ENCODE measurements at places on chromosomes 2 and 18. TPM values are rescaled to one million over a fixed set of nuclear protein-coding genes. Genes with fewer than 3 reads are reported as not detected.
A peak's percentile ranks its signal among the peaks of the same experiment; 100 is the strongest.

The RBM44 gene
- 0.63 TPM for total RNA-seq

The DSG4 gene
- total RNA-seq: not detected

The IL18RAP gene
- 0.42 TPM for total RNA-seq

The SPDYA gene
- 0.33 TPM for total RNA-seq

The SLC5A7 gene
- total RNA-seq: 3.0 TPM

The ZC3H8 gene
- 4.4 TPM for total RNA-seq

The ATP6V1B1 gene
- not detected for total RNA-seq

The RFTN2 gene
- 5.0 TPM for total RNA-seq

The MROH2A gene
- not detected for total RNA-seq

The ALS2 gene
- 14.7 TPM for total RNA-seq

DNA sequence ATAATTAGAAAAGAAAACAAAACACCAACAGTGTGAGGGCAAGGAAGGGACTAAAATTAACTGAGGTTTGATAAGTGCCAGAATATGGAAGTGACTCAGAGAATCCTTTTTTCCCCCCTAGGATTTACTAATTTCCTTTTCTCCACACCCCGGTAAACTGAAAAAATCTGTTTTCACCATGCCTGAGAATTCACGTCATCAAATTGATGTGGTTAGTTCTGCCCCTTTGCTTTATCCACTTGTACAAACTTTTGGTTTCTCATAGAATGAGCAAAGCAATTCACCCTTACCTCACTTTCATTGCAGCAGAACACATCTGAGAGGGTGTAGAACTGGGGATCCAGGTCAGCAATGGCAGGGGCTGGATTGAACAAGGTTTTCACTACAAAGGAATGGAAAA lies 57.8 kb downstream of the RBKS start:
- H3K4me3 ChIP-seq: no peak overlapping the region
- DNase-seq: no peak

DNA sequence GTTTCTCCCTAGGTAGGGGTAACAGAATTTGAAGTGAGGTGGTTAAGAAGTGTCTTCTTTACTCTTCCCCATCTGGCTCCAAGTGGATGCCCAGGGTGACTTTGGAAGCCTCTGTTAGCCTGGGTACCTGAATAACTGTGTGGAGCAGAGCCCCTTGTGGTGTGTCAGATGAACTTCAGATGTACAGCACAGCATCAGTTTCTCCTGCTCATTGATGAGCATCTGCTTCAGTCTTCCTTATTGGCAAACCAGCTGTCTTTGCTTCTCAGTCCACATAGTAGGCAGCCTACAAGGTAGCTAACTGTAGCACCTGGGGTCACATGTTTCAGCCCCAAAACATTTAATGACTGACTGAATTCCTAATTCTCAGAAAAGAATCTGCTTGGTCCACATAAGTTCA lies 56.2 kb upstream of the ATP8B1 start:
- H3K4me3 ChIP-seq: no peak overlapping the region
- no peaks in the 10 kb centered on the region for H3K27me3 ChIP-seq
- H3K36me3 ChIP-seq: no peaks in the 10 kb centered on the region

- H3K36me3 ChIP-seq: no peaks in the 10 kb centered on the region
- H3K4me1 ChIP-seq: peaks cover 26% of the 10 kb centered on the region
- DNase-seq: no peak
- peak within 1 kb of the TSS; percentile 61 for H3K4me3 ChIP-seq
- peak within 1 kb of the TSS; percentile 76 for H3K27ac ChIP-seq
Measured at GRCh38 chr2:173354582-173355131, at the start of gene CDCA7. Gene CDCA7 (plus strand): TSS chr2:173354872. CDS start chr2:173354964, 92 bp downstream.

GRCh38 chr2:119282996-119283511 lies 59.4 kb downstream of the STEAP3 start:
- H3K4me1 ChIP-seq: peaks cover 4% of the 10 kb centered on the region
- peak overlapping the region; percentile 16 for H3K27ac ChIP-seq
- peak; percentile 90 for DNase-seq
- H3K4me3 ChIP-seq: no peak overlapping the region

- no peaks in the 10 kb centered on the region for H3K4me1 ChIP-seq
- no peaks in the 10 kb centered on the region for H3K36me3 ChIP-seq
- no peaks in the 10 kb centered on the region for H3K27me3 ChIP-seq
- DNase-seq: no peak
Measured at GRCh38 chr2:182047544-182047943, 61.9 kb downstream of the PPP1R1C start.

GRCh38 chr18:59623456-59624368 lies 73.5 kb downstream of the CCBE1 start:
- H3K27ac ChIP-seq: peak overlapping the region; percentile 53
- no peak overlapping the region for H3K4me3 ChIP-seq
- no peaks in the 10 kb centered on the region for H3K36me3 ChIP-seq
- peaks cover 16% of the 10 kb centered on the region for H3K4me1 ChIP-seq
- no peaks in the 10 kb centered on the region for H3K27me3 ChIP-seq

- H3K27ac ChIP-seq: no peak overlapping the region
- H3K36me3 ChIP-seq: no peaks in the 10 kb centered on the region
- no peak overlapping the region for H3K4me3 ChIP-seq
- no peak for DNase-seq
- H3K27me3 ChIP-seq: no peaks in the 10 kb centered on the region
- H3K4me1 ChIP-seq: peaks cover 47% of the 10 kb centered on the region
Measured at GRCh38 chr2:11325961-11326676, 18.3 kb downstream of the ROCK2 start.

DNA sequence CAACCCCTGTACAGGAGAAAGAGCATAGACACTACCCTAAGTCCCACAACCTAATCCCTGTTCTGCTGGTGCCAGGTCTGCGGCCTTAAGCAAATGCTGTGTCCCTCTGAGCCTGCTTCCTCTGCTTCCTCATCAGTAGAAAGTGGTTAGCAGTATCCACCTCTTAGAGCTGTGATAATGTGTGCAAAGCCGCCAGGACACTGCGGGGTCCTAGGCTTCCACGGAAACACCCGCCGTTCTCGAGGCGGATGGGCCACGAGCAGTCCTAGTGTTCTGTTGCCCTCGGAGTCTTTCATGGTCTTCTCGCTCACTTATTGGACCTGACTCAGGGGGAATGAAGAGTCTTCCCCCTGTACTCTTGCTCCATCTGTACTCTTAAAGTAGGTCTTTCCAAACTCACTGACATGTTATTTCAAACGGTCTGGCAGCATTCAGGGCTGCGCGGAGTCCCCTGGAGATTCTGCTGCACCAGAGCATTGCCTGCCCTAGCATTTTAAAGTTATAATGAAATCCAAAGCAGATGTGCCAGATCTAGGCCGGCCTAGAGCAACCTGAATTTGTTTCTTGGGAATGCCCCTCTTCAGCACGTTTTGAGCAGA lies 107.2 kb upstream of the ZNF236 start:
- no peaks in the 10 kb centered on the region for H3K36me3 ChIP-seq
- H3K27me3 ChIP-seq: no peaks in the 10 kb centered on the region
- DNase-seq: no peak
- no peak overlapping the region for H3K27ac ChIP-seq
- no peaks in the 10 kb centered on the region for H3K4me1 ChIP-seq

- H3K4me1 ChIP-seq: no peaks in the 10 kb centered on the region
- no peaks in the 10 kb centered on the region for H3K27me3 ChIP-seq
- H3K36me3 ChIP-seq: no peaks in the 10 kb centered on the region
Measured at GRCh38 chr18:66346833-66347588, 256.9 kb downstream of the CDH19 start.

DNA sequence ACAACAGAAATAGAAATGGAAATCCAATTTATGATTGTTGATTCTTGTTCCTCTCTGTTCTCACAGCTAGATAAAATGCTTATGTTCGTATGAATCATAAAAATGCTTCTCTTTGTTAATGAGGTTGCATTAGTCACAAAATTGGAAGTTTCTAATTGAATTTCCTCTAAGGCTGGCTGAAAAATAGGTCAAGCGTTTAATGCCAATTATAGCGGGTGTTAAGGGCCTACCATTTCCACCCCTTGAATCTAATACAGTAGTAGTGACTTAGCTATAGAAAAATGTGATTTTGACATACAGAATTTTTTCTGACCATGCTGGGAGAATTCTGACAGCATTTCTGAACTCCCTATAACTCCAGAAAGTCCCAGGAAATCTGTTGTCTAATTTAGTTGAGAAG lies 107.1 kb downstream of the TTN start:
- no peaks in the 10 kb centered on the region for H3K27me3 ChIP-seq
- no peaks in the 10 kb centered on the region for H3K4me1 ChIP-seq
- no peak overlapping the region for H3K27ac ChIP-seq

DNA sequence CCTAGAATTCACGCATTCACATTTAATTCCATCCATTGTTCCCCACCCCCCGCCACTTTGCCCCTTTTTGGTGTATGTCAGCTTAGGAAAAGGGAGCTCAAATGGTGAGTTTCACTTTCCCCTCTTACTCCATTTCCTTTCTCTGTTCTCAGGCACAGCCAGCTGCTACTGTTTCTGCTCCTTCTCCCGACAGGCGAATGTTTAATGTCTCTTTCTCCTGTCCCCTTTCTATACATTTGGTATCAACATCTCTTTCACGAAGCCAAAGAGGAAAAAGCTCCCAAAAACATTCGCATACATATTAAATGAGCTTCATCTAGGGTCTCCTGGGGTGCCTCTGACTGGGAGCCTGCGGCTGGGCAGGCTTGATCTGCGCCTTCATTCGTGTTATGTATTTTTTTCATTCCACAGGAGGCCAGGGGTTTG lies 124.2 kb upstream of the SATB2 start:
- H3K4me3 ChIP-seq: peak overlapping the region; percentile 39
- no peaks in the 10 kb centered on the region for H3K27me3 ChIP-seq
- no peak for DNase-seq
- H3K36me3 ChIP-seq: no peaks in the 10 kb centered on the region
- no peaks in the 10 kb centered on the region for H3K4me1 ChIP-seq

DNA sequence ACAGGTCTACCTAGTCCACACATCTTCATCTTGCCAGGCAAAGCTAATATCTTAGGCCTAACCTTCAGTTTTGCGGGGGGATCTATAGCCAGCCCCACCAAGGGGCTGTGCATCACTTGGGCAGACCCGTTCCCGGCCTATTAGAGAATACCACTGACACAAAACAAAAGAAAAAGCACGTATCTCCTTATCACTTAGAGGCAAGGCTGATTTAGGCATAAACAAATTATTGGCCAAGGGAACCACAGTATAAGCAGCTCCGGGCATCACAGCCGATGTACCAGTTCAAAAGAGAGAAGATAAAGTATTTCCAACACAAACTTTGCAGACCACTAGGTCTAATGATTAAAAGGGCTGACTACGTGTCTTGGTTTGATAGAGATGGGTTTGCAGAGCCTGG lies 248.0 kb downstream of the TCF4 start:
- peak overlapping the region; percentile 69 for H3K27ac ChIP-seq
- DNase-seq: no peak
- H3K4me3 ChIP-seq: no peak overlapping the region

- no peak for DNase-seq
- H3K36me3 ChIP-seq: no peaks in the 10 kb centered on the region
- no peaks in the 10 kb centered on the region for H3K27me3 ChIP-seq
- H3K27ac ChIP-seq: peak overlapping the region; percentile 83
Measured at GRCh38 chr2:43331422-43331821, 105.0 kb upstream of the ZFP36L2 start.

GRCh38 chr2:181042706-181043105 lies 62.3 kb downstream of the UBE2E3 start:
- H3K27ac ChIP-seq: no peak overlapping the region
- no peaks in the 10 kb centered on the region for H3K27me3 ChIP-seq
- peaks cover 6% of the 10 kb centered on the region for H3K4me1 ChIP-seq
- no peaks in the 10 kb centered on the region for H3K36me3 ChIP-seq
- H3K4me3 ChIP-seq: no peak overlapping the region
- no peak for DNase-seq

GRCh38 chr18:13361431-13361830 lies 142.9 kb downstream of the LDLRAD4 start:
- peak; percentile 68 for DNase-seq
- H3K4me1 ChIP-seq: peaks cover 21% of the 10 kb centered on the region
- no peak overlapping the region for H3K4me3 ChIP-seq
- H3K36me3 ChIP-seq: no peaks in the 10 kb centered on the region
- H3K27ac ChIP-seq: no peak overlapping the region

DNA sequence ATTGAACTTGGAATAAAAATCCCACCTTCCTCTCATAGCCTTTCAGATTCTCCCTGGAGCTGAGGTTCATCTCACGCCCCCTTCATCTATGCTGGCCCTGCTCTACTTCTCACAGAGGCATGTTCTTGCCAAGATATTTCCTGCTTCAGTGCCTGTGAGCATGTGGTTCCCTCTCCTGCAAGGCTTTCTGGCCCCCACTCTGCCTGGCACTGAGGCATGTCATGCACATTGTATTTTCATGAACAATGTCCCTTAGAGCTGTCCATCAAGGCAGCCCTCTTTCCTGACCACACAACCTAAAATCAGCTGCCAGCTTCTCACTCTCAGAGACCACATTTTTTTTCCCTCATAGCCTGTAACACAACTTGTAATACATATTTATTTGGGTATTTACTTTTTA lies 18.0 kb upstream of the HK2 start:
- DNase-seq: peak; percentile 55
- H3K27me3 ChIP-seq: no peaks in the 10 kb centered on the region
- H3K4me1 ChIP-seq: peaks cover 8% of the 10 kb centered on the region

DNA sequence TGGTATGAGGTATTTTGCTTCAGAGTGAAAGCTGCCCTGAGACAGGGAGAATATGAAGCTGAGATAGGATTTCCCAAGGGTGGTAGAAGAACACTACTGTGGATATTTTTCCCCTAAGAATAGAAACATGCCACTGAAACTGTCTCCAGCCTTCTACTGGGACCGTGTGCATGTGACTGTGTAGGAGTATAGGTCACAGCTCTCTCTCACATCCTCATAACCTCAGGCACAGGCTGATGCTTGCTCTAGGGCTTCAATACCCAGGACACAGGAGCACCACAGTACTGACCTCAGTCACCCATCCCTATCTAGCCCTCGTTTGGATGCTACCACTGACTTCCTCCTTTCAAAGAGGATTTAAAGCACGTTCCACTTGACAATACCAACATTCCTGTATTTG lies 67.2 kb downstream of the REV1 start:
- no peak overlapping the region for H3K27ac ChIP-seq
- H3K4me3 ChIP-seq: no peak overlapping the region
- DNase-seq: no peak
- peaks cover 4% of the 10 kb centered on the region for H3K4me1 ChIP-seq
- H3K27me3 ChIP-seq: no peaks in the 10 kb centered on the region
- H3K36me3 ChIP-seq: no peaks in the 10 kb centered on the region

GRCh38 chr2:159882130-159882745 lies 84.2 kb upstream of the CD302 start:
- DNase-seq: no peak
- no peak overlapping the region for H3K27ac ChIP-seq
- no peak overlapping the region for H3K4me3 ChIP-seq

- H3K36me3 ChIP-seq: peaks cover 50% of the 10 kb centered on the region
- H3K4me3 ChIP-seq: no peak overlapping the region
- H3K27ac ChIP-seq: peak overlapping the region; percentile 93
- H3K27me3 ChIP-seq: no peaks in the 10 kb centered on the region
- DNase-seq: no peak
- peaks cover 100% of the 10 kb centered on the region for H3K4me1 ChIP-seq
Measured at GRCh38 chr2:127655209-127656073, 9.5 kb downstream of the GPR17 start.

GRCh38 chr2:29215739-29216608 lies 100.8 kb downstream of the CLIP4 start:
- DNase-seq: no peak
- H3K36me3 ChIP-seq: peaks cover 4% of the 10 kb centered on the region
- H3K27ac ChIP-seq: no peak overlapping the region
- H3K4me3 ChIP-seq: no peak overlapping the region
- peaks cover 6% of the 10 kb centered on the region for H3K27me3 ChIP-seq

- peaks cover 2% of the 10 kb centered on the region for H3K36me3 ChIP-seq
- peak overlapping the region; percentile 52 for H3K27ac ChIP-seq
- H3K4me1 ChIP-seq: peaks cover 77% of the 10 kb centered on the region
- H3K4me3 ChIP-seq: no peak overlapping the region
- no peaks in the 10 kb centered on the region for H3K27me3 ChIP-seq
Measured at GRCh38 chr2:62217421-62217820, 21.5 kb downstream of the B3GNT2 start.

All from esophagus muscularis mucosa (tissue), 4 donors.